ENCODE measurements at places on chromosomes 6 and 20.

- no peak for DNase-seq
Measured at GRCh38 chr20:6848992-6849391, 81.5 kb downstream of the BMP2 start.

- no peak for DNase-seq
Measured at GRCh38 chr6:161374971-161375873, 101.4 kb upstream of the AGPAT4 start.

GRCh38 chr20:20303320-20303719 lies 64.6 kb upstream of the INSM1 start:
- DNase-seq, result no peak

DNA sequence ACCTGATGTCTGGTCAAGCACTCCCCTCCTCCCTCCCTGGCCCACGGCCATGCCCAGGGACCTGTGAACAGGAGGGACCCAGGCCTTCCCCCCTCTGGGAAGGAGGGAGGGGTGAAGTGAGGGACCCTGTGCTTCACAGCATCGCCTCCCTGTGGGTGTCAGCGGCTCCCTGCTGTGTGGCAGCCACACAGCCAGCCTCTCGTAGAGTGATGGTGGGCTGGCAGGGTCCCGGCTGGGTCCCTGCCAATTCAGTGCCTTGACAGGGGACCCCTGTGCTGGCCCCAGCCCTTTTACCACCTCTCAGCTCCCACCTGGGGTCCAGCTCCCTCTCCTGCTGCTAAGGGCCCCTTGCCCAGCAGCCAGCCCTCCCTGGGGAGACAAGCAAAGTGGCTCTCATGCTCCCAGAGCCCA lies 31.3 kb upstream of the GRM4 start:
- DNase-seq, result no peak

DNA sequence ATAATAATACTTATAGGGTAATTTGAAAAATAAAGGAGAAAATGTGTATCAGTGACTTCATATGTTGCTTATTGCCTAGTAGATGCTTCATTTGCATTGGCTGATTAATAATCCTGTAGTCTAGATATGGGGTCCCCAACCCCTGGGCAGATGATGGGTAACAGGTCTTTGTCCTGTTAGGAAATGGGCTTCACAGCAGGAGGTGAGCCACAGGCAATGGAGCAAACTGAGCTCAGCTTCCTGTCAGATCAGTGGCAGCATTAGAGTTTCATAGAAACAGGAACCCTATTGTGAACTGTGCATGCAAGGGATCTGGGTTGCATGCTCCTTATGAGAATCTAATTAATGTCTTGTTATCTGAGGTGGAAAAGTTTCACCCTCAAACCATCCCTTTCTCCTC lies 1049.5 kb upstream of the EPHA7 start:
- no peak for DNase-seq

GRCh38 chr20:47417245-47418068 lies 61.0 kb upstream of the ZMYND8 start:
- DNase-seq, result no peak

DNA sequence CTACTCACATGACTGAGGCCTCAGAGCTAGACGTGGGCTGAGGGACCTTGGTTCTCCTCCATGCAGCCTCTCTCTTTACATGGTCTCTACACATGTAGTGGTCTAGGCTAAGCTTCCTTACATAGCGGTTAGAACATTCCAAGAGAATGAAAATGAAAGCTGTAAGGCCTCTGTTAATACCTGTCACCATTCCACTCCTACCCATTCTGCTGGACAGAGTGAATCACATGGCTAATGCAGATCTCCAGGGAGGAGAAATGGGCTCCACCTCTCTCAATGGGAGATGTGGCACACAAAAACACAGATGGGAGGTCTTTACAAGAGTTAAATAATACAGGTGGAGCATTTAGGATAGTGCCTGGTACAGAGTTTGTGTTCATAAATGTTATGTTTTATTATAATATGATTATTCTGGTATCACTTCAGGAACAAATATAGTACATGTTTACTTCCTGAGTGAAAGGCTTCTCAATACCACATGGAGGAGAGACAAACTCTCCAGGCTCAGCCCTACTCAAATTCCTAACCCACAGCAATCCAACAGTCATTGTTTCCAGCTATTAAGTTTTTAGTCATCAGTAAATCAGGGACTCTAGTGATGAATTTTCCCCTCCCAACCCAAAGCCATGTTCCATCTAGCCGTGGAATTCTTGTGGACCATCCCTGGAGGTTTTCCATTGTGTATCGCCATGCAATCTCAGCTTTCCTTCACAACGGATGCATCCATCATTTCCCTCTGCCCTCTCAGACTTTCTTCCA lies 57.9 kb downstream of the ISM1 start:
- no peak for DNase-seq

- DNase-seq, result no peak
Measured at GRCh38 chr6:3584606-3585005, 127.8 kb upstream of the SLC22A23 start.

GRCh38 chr6:16673011-16673797 lies 88.1 kb downstream of the ATXN1 start:
- DNase-seq, result no peak

DNA sequence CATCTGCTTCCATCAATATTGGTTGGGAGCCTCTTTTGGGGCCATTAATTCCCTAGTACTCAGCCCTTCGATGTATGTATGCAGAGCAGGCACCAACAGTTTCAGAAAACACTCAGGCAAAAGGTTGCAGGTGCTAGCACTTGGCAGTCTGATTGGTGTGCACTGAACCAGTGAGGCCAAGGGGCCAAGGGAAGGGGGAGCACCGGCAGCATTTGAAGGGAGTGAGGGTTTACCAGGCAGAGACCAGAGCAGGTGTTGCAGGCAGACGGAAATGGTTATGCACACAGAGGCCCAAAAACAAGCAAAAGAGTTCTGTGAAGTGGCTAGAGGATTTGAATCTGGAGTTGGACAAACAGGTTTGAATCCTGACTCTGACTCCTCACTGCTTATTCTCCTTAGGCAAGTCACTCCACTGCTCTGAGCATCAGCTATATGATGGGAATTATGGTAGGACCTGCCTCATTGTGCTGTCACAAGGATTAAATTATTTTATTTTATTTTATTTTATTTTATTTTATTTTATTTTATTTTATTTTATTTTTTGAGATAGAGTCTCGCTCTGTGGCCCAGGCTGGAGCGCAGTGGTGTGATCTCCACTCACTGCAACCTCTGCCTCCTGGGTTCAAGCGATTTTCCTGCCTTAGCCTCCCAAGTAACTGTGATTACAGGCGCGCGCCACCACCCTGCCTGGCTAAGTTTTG lies 58.1 kb upstream of the SHLD1 start:
- DNase-seq, result no peak

Data from activated T-helper 1 cell treated with Interleukin-2 at 50 U/mL for 16 hours (primary cell).